ENCODE measurements at places on chromosomes 2 and 18.
A peak's percentile ranks its signal among the peaks of the same experiment; 100 is the strongest.

- no peak for DNase-seq
Observed at GRCh38 chr2:582792-583528, 94.2 kb downstream of the TMEM18 start.

GRCh38 chr2:24986372-24986771 lies 14.6 kb upstream of the DNAJC27 start:
- DNase-seq: no peak

DNA sequence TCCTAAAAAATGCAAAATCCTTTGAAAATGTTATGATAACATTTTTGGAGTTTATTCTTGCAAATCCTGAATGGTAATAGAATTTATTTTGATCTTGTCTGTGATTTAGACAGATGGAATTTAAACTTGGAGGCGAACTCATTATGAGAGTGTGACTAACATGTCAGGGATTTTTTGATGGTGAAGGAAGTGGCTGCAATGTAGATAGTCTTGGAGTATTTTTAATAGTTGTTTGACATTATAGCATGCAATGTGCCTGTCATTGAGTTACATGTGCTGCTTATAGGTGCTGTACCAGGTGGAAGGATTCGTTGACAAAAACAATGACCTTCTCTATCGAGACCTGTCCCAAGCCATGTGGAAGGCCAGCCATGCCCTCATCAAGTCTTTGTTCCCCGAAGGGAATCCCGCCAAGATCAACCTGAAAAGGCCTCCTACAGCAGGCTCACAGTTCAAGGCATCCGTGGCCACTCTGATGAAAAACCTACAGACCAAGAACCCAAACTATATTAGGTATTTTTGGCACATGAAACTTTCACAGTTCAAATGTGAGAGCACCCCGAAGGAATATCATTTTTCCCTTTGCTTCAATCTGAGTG lies 141.8 kb downstream of the MYO1B start:
- no peak for DNase-seq

GRCh38 chr2:225100269-225100668 lies 58.0 kb upstream of the DOCK10 start:
- DNase-seq: no peak

GRCh38 chr2:10303694-10304378 lies 1.1 kb downstream of the HPCAL1 start:
- DNase-seq: no peak

- DNase-seq: peak; percentile 48
Observed at GRCh38 chr2:50004667-50005066, 850.4 kb upstream of the FSHR start.

GRCh38 chr2:188786368-188786841 lies 187.8 kb upstream of the COL3A1 start:
- no peak for DNase-seq

DNA sequence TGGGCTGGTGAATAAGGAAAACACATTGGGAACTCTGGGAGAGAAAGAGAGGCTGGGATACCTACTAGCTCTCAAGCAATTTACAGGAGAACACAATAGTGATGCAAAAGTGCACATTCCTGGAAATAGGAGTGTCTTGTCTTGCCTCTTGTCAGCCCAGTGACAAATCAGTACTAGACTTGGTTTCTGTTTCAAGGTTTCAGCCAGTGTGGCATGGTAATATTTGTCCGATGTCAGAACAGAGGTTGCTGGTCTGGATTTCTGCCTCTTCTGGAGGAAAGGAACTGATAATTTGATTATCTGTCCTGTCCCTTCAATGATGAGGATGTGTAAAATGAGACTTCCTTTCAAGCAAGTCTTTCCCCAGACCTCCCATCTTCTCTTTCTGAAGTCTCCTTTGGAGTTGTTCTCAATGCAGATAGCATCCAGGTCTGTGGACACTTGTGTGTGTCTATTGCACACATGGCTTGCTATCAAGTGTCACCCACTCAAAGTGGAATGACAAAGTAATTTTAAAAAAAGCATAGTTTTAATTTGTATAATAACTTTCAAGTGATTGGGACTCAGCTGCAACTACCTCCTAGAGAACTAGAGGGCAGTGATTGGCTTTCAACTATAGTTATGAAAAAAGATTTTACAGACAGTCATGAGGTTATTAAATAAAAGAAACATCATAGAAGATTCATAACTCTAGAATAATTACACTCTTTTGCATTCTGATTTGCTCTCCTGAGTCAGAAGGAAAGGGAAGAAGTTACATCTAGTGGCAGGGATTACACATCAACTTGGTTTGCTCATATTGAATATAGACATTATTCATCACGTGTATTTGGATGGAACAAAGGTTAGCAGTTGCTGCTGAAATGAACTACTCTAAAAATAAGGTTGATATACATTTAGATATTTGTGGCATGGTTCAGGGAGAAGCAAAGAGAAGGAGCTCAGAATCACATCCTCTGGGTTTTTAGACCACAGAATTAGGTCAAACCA lies 4.5 kb downstream of the GPR39 start:
- DNase-seq: no peak

- no peak for DNase-seq
Observed at GRCh38 chr2:120066800-120067547, 54.1 kb downstream of the EPB41L5 start.

- DNase-seq: no peak
Observed at GRCh38 chr2:14960686-14961324, 328.3 kb downstream of the LRATD1 start.

DNA sequence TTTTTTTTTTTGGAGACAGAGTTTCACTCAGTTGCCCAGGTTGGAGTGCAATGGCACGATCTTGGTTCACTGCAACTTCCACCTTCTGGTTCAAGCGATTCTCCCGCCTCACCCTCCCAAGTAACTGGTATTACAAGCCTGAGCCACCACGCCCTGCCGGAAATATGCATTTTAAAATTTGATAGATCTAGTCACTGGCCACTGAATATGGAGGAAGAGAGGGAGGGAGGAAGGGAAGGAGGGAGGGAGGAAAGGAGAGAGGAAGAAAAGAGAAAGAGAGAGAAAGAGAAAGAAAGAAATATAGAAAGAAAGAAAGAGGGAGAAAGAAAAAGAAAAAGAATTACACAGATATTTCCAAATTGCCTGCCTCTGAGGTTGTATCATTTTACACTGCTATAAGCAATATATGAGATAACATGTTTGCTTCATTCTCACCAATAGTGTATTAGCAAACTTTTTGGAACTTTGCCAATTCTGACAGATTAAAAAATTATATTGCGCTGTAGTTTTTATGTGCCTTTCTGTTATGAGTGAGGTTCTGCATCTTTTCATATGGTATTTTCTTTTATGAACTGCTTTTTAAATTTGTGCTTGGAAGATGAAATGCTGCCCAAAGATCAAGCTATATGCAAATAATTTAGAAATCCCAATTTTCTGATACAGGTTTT lies 161.2 kb upstream of the MAP3K20 start:
- DNase-seq: no peak

DNA sequence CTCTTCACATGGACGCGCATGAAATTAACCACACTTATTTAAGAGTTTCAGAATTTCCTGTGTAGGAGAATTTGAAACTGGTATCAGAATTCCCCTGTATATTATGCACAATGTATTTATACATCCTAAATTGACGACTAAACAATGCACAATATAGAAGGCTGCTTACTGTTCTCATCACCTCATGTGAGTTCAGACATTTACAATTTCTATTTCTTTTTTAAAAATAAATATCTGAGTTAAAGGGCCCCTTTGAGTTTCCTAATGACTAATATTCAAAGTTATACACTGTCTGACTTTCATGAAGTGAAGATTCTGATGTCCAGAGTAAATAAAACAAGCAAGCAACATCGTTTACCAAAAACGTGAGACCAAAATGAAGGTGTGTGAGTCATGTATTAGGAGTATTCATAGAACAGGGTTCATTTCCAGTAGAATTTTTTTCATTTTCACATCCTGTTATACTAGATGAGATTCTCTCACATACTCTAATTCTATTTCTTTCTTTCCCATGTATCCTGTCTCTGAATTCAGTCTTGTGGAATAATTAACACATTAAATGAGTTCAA lies 406.2 kb downstream of the NUP35 start:
- no peak for DNase-seq

DNA sequence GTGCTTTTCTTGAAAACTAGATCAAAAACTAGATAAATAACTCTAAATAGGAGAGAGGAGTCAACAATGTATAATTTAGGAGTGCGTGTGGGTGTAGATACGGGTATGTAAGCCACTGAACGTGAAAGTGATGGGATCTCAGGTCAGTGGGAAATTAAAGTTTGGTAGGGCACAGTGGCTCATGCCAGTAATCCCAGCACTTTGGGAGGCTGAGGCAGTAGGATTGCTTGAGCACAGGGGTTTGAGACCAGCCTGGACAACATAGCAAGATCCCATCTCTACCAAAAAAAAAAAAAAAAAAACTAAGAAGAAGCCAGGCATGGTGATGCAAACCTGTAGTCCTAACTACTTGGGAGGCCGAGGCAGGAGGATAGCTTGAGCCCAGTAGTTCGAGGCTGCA lies 247.1 kb downstream of the ANAPC1 start:
- no peak for DNase-seq

DNA sequence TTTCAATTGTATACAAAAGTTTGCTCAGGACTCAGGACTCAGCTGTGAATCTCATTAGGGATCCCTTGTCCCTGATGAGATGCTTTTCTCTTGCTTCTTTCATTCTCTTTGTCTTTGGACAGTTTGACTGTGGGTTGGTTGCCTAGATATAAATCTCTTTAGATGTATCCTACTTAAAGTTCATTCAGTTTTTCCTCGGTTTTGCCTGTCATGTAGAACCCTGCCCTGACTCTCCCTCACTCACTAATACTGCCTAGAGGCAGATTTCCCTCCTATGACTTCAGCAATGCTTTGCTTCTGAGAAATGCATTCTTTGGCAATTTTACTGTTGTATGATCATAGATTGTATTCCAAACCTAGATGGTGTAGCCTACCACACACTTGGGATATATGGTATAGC lies 421.4 kb upstream of the TCF4 start:
- DNase-seq: no peak

DNA sequence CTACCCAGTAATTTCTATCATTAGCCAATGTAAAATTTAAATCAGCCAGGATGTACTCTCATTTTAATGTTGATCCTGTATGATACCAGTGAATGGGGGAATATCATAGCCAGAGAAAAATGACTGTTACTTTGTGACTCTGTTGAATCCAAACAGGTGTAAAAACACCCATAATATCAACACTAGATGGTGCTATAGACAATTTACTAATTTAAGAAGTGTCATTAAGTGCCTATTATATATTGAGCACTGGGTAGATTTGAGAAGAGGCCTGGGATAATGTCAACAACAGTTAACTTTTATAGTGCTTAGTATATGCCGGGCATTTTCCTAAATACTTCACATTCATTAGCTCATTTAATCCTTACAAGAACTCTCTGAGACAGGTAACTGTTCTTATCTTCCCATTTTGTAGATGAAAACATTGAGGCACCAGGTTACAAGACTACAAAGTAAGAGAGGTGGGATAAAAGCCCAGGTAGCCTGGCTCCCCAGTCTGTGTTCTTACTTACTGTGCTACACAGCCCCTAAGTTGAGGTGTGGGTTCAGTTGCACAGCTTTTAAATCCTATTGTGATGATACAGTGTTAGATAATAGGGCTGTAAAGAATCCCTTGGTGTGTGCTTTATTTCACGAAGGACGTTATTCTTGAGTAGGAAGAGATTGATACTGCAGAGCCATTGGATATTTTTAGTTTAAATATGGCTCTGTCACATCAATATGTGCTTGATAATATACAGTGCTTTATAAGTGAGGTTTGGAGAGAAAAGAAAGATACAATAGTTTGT lies 325.5 kb downstream of the AGPS start:
- DNase-seq: no peak

DNA sequence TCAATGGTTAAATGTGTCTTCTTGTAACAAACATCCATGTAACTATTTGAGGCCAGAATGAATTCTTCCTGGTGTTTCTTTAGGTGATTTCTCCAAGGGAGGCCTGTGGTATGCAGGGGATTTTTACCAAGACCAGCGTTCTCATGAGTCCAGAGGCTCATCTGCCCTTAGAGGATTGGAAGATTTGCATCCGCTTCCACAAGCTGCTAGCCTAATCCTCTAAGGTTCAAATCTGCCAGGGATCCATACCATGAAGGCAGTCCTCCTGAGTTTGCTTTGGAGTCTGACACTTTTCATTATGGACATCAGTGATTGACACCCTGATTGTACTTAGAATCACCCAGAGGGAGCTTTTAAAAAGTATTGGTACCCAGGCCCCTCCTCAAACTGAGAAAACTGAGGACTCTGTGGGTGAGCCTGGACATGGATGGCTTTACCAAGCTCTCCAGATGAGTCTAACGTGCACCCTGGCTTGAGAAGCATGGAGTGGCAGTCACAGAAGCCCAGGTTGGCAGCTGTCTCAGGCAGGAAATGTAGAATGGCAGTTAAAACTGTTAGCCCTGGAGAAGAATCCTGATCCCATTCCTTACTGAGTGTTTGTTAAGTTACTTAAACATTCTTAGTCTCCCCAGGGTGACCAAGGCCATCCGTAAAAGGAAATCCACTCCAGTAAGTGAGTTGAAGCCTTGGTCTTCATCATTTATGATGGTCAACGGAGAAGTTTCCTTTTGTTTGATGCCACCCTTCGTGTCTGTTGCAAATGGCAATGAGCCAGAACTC lies 95.3 kb upstream of the RMDN2 start:
- no peak for DNase-seq

DNA sequence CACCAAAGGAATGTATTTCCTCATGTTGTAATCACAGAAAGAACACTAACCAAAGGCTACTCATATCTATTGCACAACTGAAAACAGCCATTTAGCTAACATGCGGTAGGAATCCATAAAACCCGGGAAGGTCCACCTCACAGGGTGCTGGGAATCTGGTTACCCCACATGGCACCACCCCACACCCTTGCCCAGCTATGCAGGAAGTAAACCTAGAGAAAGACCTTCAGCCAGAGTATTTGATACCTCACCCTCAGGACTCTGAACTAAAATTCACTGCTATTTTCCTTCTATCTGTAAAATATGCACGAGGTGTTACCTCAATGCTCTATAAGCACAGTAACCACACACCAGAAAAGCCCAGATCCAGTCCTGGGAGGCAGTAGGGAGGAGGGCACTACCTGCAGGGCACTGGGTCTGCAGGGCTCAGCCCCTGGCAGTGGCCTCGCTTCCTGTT lies 45.8 kb downstream of the PTPN2 start:
- no peak for DNase-seq

GRCh38 chr2:30288561-30288960 lies 57.2 kb downstream of the LBH start:
- DNase-seq: no peak

GRCh38 chr2:128715360-128715759 lies 396.7 kb upstream of the HS6ST1 start:
- DNase-seq: no peak

- DNase-seq: peak; percentile 84
Observed at GRCh38 chr18:3603421-3604234, 153.7 kb downstream of the TGIF1 start.

- peak; percentile 52 for DNase-seq
Observed at GRCh38 chr2:200483729-200484198, 26.1 kb downstream of the KCTD18 start.
